Midbrain (tissue), 1 donor: ENCODE measurements at places on chromosomes 2 and 18.

DNA sequence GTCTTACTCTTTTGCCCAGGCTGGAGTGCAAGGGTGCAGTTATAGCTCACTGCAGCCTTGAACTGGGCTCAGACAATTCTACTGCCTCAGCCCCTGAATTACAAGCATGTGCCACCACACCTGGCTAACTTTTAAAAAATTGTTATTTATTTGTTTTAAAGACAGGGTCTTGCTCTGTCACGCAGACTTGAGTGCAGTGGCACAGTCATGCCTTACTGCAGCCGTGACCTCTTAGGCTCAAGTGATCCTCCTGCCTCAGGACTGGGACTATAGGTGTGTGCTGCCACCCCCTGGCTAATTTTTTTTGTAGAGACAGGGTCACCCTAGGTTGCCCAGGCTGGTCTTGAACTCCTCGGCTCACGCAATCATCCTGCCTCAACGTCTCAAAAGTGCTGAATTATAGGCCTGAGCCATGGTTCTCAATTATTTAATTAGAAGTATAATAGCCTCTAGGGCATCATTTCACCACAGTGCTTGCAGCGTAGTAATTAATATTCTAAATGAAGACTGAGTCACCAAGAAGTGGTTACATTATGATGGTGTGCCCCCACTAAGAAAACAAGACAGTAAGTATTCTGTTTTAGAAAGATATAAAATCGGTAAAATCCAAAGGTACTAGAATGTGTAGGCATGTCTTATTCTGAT lies 69.6 kb downstream of the EML4 start:
- peak; percentile 8 for DNase-seq

- DNase-seq, result no peak
Observed at GRCh38 chr18:527146-527545, 26.6 kb upstream of the COLEC12 start.

DNA sequence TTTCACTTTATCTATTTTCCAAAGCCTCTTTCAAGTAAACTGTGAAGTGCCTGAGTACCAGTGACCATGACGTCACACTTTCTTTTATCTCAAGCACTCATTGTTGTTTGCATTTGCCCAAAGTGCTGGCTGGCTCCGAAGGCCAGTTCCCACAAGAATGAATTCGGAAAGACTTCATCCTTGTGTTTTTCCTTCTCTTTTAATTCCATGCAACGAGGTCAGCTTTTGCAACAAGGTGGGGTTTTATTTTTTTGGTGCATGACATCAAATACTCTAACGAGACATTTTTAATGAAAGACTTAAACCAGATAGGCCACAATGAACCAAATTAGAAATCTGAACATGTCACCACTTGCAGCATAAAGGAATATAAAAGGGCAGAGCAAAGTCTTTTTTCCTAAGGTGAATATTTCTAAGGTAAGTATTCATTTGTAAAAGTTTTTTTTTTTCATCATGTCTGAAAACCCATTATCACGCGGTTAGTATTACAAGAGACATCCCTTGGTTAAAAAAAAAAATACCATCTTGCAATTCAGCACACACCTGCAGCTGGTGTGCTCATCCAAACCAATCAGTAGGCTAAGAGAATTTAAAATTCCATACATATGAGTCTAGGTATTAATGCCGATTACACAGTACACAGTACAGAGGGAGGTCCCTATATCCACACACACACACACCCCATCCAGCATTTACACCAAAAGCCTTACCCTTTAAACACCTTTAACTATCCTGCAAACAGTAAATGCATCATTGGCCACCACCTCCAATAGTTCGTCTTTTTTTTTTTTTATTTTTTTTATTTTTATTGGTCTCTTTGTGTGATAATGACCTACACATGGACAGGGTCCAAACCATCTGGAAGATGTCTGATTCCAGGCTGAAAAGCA lies 2.3 kb downstream of the ARL4C start:
- peak; percentile 20 for DNase-seq

- DNase-seq, result no peak
Observed at GRCh38 chr18:26717123-26717719, 148.3 kb downstream of the AQP4 start.

DNA sequence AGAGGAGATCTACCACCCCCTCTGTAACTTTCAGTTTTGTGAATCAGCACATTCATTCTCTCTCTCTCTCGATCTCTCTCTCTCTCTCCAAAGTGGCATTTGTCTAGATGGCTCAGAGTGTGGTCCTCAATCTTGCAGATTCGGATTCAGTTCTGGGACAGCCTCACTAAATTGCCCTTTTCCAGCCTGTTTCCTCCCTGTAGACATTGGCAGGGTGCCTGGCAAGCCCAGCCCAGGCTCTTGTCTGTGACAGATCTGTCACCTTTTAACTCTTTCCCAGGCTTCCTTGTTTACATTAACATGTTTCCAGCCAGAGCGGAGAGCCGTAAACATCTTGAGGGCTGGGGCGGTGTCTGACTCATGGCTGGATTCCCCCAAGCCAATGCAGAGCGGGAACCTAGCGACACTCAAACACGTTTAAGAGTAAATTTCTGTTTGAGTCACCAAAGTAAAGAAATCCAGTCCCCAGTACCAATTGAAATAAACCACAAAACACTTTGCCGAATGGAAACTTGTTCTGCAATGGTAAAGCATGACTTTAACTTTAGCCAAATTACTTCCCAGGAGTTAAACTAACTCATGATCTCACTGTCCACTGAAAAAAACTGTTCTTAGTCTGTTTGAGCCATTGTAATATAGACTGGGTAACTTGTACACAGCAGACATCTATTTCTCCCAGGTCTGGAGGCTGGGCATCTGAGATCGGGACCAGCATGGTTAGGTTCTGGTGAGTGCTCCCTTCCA lies 6.6 kb upstream of the CYP27C1 start:
- DNase-seq, result no peak

GRCh38 chr2:33108483-33109443 lies 162.0 kb downstream of the LTBP1 start:
- no peak for DNase-seq

DNA sequence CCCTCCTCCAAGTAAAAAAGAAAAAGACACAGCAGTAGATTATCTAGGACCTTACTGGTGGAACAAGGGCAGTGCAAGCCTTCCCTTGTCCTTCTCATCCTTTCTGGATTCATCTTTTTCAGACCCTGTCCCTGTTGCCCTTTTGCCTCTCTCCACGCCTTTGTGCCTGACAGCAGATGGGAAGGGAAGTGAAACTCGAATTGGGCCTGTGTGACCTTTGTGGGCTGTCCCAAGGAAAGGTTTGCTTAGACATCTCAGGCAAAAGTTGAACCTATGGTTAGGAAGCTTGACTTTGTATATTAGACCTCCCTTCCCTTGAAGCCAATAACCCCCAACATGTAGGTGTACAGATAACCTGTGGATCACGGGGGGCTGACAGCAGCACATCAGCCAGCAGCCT lies 185.3 kb downstream of the PRKCE start:
- DNase-seq, result no peak

- DNase-seq, result no peak
Observed at GRCh38 chr2:72933646-72934151, 16.4 kb downstream of the EMX1 start.

DNA sequence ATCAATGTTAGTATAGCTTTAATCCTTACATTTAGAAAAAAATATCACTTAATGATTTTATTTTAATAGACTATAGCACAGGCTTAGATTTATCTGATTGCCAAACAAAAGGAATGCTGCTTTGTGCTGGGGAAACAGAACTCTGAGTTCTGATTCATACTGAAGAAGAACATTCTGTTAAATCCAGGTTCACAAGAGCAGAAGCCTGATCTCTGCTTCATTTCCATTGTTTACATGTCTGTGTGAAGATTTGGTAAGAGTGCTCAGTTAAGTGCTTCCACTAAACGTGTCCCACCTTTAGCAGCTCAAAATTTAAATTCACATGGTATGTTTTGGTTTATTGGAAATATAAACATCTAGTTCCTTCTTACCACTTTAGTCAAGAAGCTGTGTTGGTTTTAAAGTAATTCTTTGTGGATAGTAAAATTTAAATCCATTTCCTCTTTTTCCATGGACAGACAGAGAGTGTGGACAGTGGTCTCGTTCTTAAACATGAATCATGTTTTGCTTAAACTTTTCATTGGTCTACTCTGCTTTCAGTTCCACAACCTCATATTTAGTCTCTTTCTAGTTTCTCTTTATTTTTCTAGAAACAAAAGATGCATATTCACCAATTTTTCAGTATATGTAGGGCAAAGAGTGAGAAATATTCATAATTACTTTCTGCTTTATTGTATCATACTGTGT lies 59.1 kb downstream of the NYAP2 start:
- no peak for DNase-seq

- no peak for DNase-seq
Observed at GRCh38 chr2:59888015-59888414, 665.4 kb downstream of the BCL11A start.

GRCh38 chr18:11994336-11994702 lies 13.0 kb downstream of the IMPA2 start:
- DNase-seq, result no peak

GRCh38 chr2:83172841-83173240 lies 1286.2 kb downstream of the SUCLG1 start:
- DNase-seq, result no peak
